ENCODE measurements at places on chromosomes 1 and 21.
A peak's percentile ranks its signal among the peaks of the same experiment; 100 is the strongest.

GRCh38 chr1:57627612-57628011, 203.8 kb upstream of the DAB1 start:
- no peak for DNase-seq

DNA sequence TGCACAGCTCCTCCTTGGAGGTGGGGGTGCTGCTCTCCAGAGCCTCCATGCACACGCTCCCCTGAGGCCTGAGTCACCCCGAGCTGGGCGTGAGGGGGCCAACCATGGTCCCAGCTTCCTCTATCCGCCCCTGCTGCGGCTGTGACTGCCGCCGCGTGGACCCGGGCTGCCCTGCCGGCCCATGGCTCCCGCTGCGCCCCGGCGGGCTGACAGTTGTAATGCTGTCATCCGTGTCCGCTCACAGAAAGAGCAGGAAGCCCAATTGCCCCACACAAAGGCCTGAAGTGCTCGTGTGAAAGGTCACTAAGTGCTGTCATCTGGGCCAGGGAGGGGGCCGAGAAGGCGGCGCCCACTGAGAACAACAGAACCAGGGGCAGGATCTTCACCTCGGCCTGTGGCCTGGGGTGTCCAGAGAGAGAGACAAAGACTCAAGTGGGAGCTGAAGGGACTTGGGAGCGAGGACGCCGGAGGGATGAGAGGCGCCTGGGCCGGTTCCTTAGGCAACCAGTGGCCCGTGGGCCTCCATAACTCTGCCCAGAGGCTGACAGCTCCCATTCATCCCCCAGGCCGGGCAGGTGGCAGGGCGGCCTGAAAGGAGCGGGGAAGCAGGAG, 31.5 kb downstream of the OLIG1 start:
- DNase-seq: no peak

DNA sequence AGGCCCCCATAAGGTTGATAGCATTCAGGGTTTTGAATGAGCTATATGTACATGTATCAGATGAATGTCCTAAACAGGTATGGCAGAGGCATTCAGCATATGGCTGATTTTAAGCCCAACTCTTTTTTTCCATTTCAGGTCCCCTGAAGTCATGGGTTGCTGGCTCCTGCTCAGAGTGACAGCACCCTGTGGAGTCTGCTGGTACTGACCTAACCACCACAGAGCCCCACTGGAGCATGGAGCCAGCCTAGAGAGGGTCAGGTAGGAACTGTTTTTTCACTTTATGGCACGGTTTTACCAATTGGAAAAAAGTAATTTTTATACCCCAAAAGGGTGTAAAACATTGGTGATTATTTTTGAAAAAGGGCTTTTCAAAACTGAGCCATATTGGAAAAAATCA, 82.5 kb upstream of the MPC2 start:
- DNase-seq: peak; percentile 29

- DNase-seq: no peak
These were observed 82.9 kb downstream of the PLPPR4 start for GRCh38 chr1:99347041-99347684.

DNA sequence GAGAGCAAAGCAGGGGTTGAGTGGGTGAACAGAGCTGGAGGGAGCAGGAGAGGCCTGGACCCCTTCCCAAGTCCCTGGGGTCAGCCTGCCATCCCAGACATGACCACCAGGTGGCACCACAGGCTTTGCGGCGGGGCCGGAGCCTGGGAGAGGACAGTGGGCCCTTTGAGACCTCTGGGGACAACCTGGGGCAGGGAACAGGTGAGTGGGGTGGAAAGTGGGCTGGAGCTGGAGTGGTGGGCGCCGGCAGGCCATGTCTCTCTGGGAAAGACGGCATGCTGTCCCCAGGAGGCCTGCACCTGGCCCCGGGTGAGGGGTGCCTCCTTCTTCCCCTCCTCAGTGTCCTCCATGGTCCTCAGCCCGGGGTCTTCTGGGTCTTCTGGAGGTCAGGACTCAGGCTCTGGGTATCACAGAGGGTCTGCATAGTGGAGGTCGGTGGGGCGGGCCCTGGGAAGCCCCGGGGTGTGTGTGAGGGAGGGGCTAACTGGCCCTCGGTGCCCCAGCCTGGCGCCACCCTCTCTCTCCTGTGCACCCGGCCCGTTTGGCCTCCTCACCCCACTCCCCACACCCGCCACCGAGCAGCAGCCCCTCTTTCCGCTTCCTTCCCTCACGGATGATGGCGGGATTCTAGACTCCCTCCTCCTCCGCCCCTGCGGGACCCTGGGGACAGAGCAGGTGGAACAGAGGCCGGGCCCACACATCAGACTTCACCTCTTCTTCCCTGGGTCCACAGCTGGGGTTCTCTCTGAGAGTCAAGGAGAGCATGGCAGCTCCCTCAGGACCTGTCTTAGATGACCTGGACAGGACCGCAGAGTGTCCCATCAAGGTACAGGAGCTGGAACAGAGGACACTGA, 28.5 kb upstream of the PKP1 start:
- DNase-seq: peak; percentile 62

- DNase-seq: no peak
These were observed 79.3 kb upstream of the WARS2 start for GRCh38 chr1:119219711-119220110.

GRCh38 chr21:42918291-42918690, 7.1 kb downstream of the ERVH48-1 start:
- DNase-seq: no peak

DNA sequence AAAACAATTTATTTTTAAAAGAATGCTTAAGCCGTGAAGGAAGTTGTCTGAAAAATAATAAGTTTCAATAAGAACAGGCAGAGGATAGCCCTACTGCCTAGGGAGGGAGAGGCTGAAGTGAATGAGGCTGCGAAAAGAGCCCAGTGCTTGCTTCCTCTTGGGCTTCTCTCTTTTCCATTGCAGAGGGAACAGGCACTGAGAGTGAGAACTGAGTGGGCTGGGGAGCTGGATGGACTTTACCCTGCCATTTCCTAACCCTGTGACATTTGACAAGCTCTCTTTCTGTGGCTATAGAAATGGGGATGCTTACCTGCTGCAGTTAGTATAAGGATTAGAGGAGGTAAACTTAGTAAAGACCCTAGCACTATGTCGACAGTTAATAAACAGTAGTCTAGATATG, 30.0 kb downstream of the TENT5C start:
- DNase-seq: no peak

DNA sequence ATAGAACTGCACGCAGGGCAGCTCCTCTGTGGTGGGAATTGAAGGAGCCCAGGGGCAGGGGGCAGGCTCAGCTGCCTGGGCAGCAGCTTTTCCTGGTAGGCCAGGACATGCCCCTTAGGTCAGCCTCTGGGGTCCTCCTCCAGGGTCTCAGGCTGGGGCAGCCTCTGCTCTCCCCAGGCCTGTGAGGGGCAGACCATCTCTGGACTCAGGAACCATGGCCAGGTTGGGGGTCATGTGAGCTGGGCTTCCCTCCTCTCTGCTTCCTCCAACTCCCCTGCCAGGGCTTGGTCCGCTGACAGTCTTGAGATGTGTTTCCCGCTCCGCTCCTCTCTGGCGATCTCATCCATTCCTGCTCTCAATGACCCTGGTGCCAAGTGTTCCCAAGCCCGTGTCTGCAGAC, 5.7 kb downstream of the C1orf210 start:
- no peak for DNase-seq

DNA sequence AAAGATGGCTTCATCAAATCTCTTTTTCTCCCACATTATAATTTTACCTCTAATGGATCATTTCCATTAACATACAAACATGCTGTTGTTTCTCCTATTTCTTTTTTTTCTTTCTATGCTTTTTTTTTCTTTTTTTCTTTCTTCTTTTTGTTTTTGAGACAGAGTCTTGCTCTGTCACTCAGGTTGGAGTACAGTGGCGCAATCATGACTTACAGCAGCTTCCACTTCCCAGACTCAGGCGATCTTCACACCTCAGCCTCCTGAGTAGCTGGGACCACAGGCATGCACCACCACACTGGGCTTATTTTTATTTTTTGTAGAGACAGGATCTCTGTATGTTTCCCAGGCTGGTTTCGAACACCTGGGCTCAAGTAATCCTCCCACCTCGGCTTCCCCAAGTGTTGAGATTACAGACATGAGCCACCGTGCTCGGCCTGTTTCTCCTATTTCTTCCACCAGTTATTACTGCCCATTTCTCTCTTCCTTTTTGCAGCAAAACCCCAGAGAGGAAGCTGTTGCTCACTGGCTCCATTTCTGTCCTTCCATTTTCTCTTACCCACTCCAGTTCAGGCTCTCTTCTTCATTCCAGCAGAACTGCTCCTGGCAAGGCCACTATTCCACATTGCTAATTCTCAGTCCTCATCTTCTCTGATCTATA, 32.1 kb upstream of the OPRD1 start:
- DNase-seq: no peak

DNA sequence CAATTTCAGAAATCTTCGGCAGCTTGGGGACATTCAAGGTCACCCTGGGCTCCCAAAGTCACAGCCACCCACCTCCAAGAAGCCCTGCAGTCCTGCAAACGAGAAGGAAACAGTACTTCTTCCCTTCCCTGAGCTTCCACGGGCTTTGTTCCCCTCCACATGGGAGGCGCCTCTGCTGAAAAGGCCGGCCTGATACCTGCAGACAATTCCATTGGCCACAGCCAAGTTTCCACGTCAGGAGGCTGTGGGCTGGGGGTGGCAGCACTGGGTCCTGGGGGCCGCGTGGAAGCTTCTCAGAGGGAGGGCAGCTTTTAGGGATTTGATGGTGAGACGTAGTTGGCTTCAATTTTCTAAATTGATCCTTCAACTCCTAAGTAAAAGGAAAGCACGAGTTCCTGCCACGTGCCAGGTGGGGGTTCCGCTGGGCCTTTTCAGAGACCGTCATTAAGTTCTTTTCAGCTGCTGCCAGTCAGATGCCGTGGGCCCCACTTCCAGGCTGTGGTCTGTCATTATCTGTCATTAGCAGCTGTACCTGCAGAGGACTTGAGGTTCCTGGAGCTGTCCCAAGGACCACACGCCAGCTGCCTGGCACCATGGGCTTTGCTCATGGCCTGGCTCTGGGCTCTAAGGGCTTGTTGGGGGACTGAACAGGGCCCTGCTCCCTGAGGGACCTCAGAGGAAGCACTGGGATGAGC, 98.7 kb downstream of the CRYAA start:
- DNase-seq: no peak

- no peak for DNase-seq
These were observed 21.1 kb upstream of the GPR88 start for GRCh38 chr1:100516857-100517256.

- DNase-seq: peak; percentile 27
These were observed 1.9 kb downstream of the OLIG1 start for GRCh38 chr21:33071770-33072306.

- no peak for DNase-seq
These were observed 377.0 kb upstream of the USP24 start for GRCh38 chr1:55592122-55592521.

DNA sequence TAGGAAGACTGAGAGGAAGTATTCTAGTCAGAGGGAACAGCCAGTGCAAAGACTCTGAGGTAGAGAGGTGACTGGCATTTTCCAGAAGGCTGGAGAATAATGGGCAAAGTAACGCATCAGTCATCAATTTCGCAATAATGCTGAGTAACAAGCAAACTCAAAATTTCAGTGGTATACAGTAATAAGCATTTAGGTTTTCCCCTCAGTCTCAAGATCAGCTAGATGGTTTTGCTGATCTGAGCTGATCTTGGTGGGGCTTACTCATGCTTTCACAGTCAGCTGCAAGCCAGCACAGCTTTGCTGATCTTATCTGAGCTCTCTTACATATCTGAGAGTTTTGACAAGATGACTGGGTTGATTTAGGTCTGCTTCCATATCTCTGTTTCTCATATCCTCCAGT, 108.7 kb downstream of the TSEN15 start:
- peak; percentile 79 for DNase-seq

GRCh38 chr21:37060296-37060695, 12.6 kb downstream of the PIGP start:
- peak; percentile 92 for DNase-seq

DNA sequence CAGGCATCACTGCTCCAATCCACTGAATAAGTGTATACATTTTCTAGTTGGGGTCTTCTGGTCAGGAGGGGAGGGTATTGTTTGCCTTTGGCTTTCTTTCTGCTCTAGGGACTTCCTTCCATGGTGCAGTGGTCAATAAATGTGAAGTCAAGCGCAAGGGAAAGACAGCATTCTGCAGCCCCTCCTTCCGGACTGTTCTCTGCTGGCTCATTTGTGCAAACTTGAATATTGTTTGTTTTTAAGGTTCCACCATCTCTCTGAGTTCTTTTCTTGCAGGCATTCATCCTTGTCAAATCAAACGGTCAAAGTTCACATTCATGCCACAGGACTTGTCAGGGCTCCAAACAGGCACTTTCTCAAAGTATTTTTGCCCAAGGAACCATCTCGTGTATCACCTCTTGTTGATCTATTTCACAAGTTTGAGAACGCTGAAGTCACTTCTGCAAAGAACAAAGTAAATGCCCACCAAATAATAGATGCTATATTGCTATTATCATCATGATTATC, 205.6 kb upstream of the KAZN start:
- DNase-seq: no peak

DNA sequence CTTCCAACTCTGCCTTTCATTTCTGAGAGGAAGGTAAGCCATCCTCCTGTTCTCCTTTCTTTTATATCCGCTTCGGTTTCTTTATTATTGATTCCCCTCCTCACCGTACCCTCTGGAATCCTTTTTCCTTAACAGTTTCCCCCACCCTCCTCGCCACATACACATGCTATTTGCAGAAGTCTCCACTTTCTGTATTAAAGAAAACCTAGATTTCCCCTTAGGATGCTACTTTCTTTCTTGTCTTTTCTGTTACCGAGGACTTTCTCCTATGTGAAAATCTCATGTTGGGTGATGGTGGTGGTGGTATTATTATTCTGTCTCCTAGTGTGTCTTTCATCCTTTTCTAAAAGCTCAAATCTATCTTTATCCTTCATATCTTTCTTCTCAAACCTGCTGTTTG, 62.3 kb downstream of the AK4 start:
- no peak for DNase-seq

DNA sequence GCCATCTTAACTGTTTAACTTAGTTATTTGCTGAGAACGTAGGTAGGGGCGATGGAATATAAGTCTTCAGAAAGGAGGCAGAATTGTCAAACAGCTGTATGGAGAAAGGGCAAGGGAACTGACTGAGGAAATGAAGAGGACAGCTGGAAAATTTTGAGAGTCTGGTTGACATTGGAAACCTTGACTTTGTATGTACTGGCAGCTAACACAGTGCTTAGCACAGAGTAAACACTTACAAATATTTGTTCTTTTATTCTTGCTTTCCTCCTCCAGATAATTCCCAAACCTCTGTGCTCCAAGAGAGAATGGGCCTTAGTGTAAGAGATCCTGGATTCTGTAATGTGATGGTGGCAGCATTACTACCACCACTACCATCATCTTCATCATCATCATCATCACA, 91.3 kb downstream of the ZSCAN20 start:
- DNase-seq: no peak

GRCh38 chr1:185353124-185353523, 36.1 kb upstream of the IVNS1ABP start:
- no peak for DNase-seq

- no peak for DNase-seq
These were observed 69.9 kb upstream of the SIPA1L2 start for GRCh38 chr1:232699814-232700213.

GRCh38 chr1:223659711-223660110, 5.8 kb downstream of the CAPN8 start:
- no peak for DNase-seq

GRCh38 chr1:170536924-170537551, 5.1 kb downstream of the GORAB start:
- DNase-seq: no peak

Data from mesendoderm (in vitro differentiated cells).